ENCODE measurements at places on chromosomes 1 and 21.

DNA sequence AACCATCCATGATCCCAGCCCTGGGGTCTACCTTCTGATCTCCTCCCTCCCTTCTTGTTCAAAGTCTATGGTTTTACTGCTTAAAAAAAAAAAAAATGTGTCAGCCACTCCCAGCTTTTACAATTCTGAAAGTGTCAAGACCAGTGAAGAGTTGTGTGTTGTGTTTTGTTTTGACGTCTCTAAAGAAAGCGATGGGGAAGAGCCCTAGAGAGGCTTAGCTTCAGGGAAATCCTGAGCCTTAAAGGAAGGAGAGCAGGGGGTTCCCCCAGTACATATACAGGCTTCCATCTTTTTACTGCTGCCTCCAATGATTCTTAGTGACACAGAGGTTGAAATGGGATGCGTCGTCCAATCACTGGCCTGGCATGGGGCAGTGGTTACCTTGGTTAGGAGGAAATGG, 13.9 kb upstream of the FMOD start:
- DNase-seq: no peak

GRCh38 chr1:36807262-36807661, 227.1 kb downstream of the GRIK3 start:
- DNase-seq: no peak

- no peak for DNase-seq
Measured at GRCh38 chr1:17636612-17637011, 97.1 kb downstream of the ARHGEF10L start.

DNA sequence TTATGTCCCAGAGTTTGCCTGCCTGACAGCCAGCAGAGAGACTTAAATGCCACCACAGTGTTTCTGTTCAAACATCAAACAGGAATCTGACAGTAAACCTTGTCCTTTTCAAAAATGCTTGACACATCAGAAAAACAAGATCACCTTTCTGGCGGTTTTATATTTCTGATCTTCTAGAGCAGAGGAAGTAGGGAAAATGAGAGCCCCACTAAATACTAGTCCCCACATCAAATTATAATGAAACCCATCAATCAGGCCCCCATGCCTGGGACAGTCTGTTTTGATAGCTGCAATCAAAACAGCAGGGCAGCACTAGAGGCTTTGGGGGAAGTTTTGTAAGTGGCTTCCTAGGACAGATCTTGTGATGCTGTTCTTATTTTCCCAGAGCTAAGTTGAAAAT, 129.3 kb downstream of the CNIH3 start:
- DNase-seq: no peak

DNA sequence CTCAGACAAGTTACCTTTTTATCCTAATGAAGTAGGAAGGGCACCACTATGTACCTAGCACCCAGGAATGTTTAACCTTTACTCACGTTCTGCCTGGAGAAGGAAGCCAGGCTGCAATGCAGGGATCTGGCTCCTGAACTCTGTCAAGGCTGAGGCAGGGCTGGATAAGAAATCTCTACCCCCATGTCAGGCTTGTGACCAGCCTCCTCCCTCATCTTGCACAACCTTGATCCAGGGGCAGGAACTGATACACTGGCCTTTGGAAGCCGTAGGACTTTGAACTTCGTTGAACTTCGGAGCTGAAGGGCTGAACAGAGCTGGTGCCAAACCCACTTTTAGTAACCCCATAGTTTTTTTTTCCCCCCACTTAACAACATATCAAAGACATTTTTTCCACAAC, 8.0 kb upstream of the AKR1A1 start:
- DNase-seq: no peak

All from stimulated activated CD8-positive, alpha-beta memory T cell treated with anti-CD3 and anti-CD28 coated beads, Interleukin-15, amount 100 ng/mL, for 24 hours (primary cell).